Right renal cortex interstitium (tissue), 3 donors: ENCODE measurements at places on chromosomes 3 and 15. TPM values are rescaled to one million over a fixed set of nuclear protein-coding genes. Genes with fewer than 3 reads are reported as not detected.

The GCSAM gene
- polyA plus RNA-seq = 0.86 TPM

The SUCLG2 gene
- 73.4 TPM for polyA plus RNA-seq

The LIPC gene
- polyA plus RNA-seq = 15.5 TPM

The MORC1 gene
- polyA plus RNA-seq = 0.68 TPM

The CHST13 gene
- 3.1 TPM for polyA plus RNA-seq

The SERINC4 gene
- not detected for polyA plus RNA-seq

The CLSTN2 gene
- 1.5 TPM for polyA plus RNA-seq

The GATA2 gene
- polyA plus RNA-seq = 38.9 TPM

The GOLGA8T gene
- 0.75 TPM for polyA plus RNA-seq

The ADAMTS7 gene
- polyA plus RNA-seq = 17.8 TPM

The AP3B2 gene
- 2.1 TPM for polyA plus RNA-seq

The KLHL6 gene
- 1.2 TPM for polyA plus RNA-seq

The CCPG1 gene
- polyA plus RNA-seq = 59.5 TPM

The INSYN1 gene
- 18.9 TPM for polyA plus RNA-seq

The CYP1A2 gene
- 0.11 TPM for polyA plus RNA-seq

The DNAH12 gene
- 1.1 TPM for polyA plus RNA-seq

The C3orf49 gene
- polyA plus RNA-seq = 0.40 TPM

The NR2E3 gene
- polyA plus RNA-seq = 0.21 TPM

The CISH gene
- 27.9 TPM for polyA plus RNA-seq

The BCL2A1 gene
- 0.18 TPM for polyA plus RNA-seq

The CDC25A gene
- 11.6 TPM for polyA plus RNA-seq

The MKRN3 gene
- 0.89 TPM for polyA plus RNA-seq

The SYNPR gene
- 0.07 TPM for polyA plus RNA-seq

The ANO10 gene
- 35.9 TPM for polyA plus RNA-seq

The ACP3 gene
- polyA plus RNA-seq = 63.9 TPM

The ALPK3 gene
- 13.5 TPM for polyA plus RNA-seq

The SGO1 gene
- polyA plus RNA-seq = 9.8 TPM

The CNOT10 gene
- polyA plus RNA-seq = 47.2 TPM

The GNAT1 gene
- polyA plus RNA-seq = not detected

The SLC27A2 gene
- polyA plus RNA-seq = 67.2 TPM

The TGFBR2 gene
- 125 TPM for polyA plus RNA-seq

The SFMBT1 gene
- 8.7 TPM for polyA plus RNA-seq

The PRICKLE2 gene
- 17.3 TPM for polyA plus RNA-seq

The IL5RA gene
- 0.62 TPM for polyA plus RNA-seq

The RPL39L gene
- polyA plus RNA-seq = 19.2 TPM

The NANOGP8 gene
- polyA plus RNA-seq = 0.17 TPM

The COMMD2 gene
- polyA plus RNA-seq = 59.6 TPM

The NLGN1 gene
- polyA plus RNA-seq = 4.8 TPM

The SAMD7 gene
- not detected for polyA plus RNA-seq

The C2CD4A gene
- 0.18 TPM for polyA plus RNA-seq
